ENCODE measurements at places on chromosomes 5 and 9. TPM values are rescaled to one million over a fixed set of nuclear protein-coding genes. Genes with fewer than 3 reads are reported as not detected.
A peak's percentile ranks its signal among the peaks of the same experiment; 100 is the strongest.

Gene STPG3
- total RNA-seq: 0.50 TPM

DNA sequence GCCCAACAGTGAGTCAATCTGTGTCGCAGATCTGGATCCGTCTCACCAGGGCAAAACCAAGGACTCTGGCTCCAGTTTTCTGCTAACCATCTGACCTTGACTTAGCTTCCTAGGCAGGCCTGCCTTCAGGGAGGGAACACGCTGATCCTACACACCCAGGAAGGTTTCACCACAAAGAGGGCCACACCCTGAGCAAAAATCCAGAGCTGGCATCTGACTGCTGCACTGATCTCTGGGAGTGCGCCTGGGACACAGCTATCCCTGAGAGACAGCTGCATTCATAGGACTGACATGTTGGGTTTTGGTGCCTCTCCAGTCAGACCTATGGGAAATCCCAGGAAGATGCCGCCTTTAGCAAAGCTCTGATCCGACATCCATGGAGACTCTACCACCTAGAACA, 47.5 kb downstream of the CDK5RAP2 start:
- no peak for DNase-seq

DNA sequence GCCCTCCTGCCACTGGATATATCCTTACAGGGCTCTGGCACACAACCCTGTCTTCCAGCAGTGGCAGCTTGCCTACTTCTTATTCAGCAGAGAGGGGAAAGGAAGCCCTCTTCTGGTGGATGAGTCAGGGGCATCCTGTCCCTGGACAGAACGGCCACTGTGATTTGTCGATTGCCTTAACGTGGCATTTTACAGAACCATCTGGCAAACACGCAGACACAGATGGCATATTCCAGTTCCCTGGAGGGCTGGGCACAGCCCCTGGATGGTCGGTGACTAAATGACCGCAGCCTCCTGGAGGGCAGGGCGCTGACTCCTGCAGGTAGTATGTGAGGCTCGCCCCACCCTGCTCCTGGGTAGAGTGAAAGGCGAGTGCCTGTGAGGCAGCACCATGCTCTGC, 62.1 kb downstream of the DCP2 start:
- DNase-seq: peak; percentile 78

GRCh38 chr9:87601176-87601575, 103.5 kb downstream of the DAPK1 start:
- DNase-seq: no peak

GRCh38 chr5:43073597-43074546, 33.8 kb upstream of the ANXA2R start:
- DNase-seq: peak; percentile 68
